ENCODE measurements at places on chromosomes 3 and 15.

DNA sequence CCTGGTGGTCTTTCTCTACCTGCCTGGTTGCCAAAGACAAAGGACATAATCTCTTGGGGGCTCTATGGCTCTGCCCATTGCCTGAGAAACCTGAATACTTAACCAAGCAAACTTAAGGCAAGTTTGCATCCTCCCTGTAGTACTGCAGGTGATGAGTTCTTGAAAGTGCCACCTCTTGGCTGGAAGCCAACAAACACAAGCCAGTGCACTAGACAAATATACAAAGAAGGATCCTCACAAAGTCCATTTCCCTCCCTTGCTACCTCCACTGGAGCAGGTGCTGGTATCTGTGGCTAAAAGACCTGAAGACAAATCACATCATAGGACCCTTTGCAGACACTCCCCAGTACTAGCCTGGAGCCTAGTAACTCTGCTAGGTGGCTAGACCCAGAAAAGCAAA lies 772.3 kb downstream of the SI start:
- no peak for DNase-seq

- peak; percentile 50 for DNase-seq
These were observed 174.0 kb downstream of the SUCNR1 start for GRCh38 chr3:152047465-152047864.

GRCh38 chr3:138049157-138049919 lies 39.4 kb downstream of the CLDN18 start:
- peak; percentile 62 for DNase-seq

GRCh38 chr15:44084770-44085169 lies 110.3 kb downstream of the FRMD5 start:
- no peak for DNase-seq

DNA sequence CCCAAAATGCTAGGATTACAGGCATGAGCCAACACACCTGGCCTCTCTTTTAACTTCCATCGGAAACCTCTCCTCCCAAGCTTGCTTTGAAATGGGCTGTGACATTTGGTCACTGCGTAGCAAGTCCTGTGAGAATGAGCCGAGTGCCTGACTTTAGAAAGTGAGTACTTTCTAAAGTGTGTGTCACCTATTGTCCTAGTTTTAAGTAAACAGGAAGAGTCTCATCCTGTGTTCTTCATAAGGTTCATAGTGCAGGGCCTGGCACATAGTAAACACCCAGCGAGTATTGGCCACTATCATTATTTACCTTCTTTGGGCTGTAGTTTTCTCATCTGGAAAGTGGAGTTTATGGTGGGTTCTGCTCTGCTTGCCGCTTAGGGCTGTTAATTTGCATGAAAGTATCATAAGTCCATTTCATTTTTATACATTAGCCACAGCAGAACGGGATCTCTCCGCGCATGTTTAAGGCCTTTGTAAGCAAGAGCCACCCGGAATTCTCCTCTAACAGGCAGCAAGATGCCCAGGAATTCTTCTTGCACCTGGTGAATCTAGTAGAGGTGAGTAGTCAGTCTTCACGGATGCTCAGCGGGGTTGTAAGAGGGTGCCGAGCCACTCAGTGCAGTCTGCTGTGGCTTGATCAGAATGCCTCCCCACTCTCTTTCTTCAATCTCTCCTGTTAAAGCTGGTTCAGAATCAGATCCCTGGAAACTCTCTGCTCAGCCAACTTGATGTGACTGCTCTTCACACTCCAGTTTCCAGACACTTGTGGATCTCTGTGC lies 87.2 kb downstream of the USP13 start:
- DNase-seq: no peak

GRCh38 chr15:42056934-42057798 lies 36.3 kb upstream of the PLA2G4E start:
- DNase-seq: peak; percentile 53

GRCh38 chr3:121979734-121980449 lies 42.2 kb downstream of the ILDR1 start:
- DNase-seq: no peak
